Inflammatory macrophage (primary cell): ENCODE measurements at places on chromosomes 4 and X.

DNA sequence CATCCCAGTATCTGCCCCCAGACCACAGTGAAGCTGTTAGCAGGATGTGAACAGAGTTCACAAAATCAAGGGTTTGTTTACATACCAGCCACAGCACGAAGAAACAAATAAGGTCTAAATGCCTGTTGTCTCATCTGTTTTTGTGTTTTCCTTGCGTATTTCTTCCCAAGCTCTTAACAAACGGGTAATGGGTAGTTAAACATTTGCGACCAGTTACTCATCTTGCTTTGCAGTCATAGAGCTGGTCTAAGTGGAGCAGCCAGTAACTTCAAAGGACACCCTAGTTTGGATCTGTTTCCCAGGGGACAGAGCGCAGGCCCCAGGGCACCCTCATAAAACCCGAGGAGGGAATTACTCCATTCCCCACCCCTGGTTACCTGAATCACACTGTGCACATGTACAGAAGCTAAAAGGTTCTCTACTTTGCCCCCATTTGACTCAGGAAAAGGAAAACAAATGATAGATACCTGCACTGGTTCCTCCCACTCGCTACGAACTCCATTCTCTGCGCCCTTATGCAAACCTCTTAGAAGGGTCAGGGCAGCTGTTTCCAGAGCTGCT is 68.8 kb downstream of the MAML3 start:
- DNase-seq = no peak

DNA sequence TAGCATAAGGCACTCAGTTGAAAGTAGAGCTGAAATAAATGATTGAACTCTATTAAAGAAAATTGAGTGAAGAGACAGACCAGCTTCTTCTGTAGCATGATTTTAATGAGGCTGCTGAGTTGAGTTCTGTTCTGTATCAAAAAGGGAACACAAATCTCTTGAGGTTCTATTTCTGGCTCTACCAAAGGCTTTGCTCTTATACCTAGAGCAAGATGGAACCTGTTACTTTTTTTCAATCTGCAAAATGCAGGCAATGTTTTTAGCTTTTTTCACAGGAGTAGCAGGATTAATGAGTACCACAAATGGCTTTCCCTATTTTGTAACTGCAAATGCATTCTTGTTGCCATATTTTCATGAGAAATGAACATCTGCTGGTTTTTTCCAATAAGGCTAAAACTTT is 4.2 kb upstream of the ERVMER34-1 start:
- no peak for DNase-seq

DNA sequence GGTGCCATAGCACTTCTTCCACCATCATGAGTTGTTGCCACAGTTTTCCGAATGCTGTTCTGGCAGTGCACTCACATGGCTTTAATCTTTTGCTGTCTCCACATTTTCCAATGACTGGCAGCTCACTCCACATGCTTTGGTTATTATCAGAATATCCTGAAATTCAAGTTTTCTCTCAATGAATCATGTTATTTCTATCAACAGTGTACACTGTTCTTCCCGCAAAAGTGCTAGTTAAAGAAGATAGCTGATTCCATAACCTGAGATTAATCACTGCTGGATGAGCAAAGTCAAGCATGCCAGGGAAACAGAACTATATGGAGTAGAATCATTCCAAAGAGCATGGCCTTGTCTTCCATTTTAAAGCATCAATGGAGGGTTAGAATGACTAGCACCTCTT is 14.6 kb upstream of the IL13RA2 start:
- no peak for DNase-seq

DNA sequence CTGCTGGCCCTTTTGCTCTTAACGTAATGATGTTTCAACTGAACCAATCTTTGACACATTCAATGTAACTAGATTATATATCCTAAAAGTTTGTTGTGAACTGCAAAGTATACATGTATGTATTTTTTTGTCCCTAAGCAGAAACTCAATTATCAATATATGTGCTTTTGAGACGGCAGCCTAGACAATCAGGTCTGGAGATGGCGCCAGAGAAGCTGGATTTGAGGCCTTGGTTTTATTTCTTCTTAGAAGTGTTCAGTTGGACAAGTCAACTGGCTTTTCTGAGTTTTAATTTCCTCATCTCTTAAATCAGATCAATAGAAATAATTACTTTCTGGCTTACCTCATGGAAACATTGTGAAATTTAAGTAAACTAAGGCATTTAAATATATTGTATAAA is 62.5 kb downstream of the DCAF8L1 start:
- DNase-seq = no peak

- no peak for DNase-seq
Measured at GRCh38 chr4:175070444-175070843, 152.3 kb downstream of the ADAM29 start.

GRCh38 chr4:138367942-138368341 is 125.8 kb upstream of the SLC7A11 start:
- no peak for DNase-seq

- no peak for DNase-seq
Measured at GRCh38 chr4:141614878-141615586, 21.4 kb upstream of the IL15 start.

- no peak for DNase-seq
Measured at GRCh38 chrX:21606002-21606401, 52.1 kb downstream of the KLHL34 start.

GRCh38 chrX:134654398-134655012 is 3.8 kb downstream of the PLAC1 start:
- DNase-seq = no peak
